ENCODE measurements at places on chromosomes 5 and 9.

GRCh38 chr5:166086568-166086967 lies 2204.9 kb upstream of the WWC1 start:
- no peak for DNase-seq

GRCh38 chr9:113963017-113963620 lies 87.0 kb downstream of the ZNF618 start:
- DNase-seq: peak; percentile 33

DNA sequence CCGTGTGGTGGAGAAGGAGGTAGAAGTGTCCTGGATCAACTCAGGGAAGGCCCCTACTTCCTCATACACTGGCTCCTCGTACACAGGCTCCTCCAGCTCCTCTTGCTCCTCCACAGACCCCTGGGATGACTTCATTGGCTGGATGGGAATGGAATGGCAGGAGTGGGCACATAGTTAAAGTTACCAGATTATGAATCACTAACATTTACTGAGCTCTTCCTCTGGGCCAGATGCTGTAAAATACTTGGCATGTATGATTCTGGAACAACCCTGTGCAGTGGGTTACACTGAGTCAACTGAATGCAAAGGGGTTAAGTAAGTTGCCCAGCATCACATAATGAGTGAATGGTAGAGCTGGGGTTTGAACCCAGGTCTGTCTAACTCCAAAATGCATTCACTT lies 3.1 kb upstream of the FCHSD1 start:
- DNase-seq: no peak

- no peak for DNase-seq
Observed at GRCh38 chr5:32865475-32865874, 154.4 kb downstream of the NPR3 start.

- DNase-seq: no peak
Observed at GRCh38 chr9:112125951-112126388, 49.1 kb downstream of the SUSD1 start.

DNA sequence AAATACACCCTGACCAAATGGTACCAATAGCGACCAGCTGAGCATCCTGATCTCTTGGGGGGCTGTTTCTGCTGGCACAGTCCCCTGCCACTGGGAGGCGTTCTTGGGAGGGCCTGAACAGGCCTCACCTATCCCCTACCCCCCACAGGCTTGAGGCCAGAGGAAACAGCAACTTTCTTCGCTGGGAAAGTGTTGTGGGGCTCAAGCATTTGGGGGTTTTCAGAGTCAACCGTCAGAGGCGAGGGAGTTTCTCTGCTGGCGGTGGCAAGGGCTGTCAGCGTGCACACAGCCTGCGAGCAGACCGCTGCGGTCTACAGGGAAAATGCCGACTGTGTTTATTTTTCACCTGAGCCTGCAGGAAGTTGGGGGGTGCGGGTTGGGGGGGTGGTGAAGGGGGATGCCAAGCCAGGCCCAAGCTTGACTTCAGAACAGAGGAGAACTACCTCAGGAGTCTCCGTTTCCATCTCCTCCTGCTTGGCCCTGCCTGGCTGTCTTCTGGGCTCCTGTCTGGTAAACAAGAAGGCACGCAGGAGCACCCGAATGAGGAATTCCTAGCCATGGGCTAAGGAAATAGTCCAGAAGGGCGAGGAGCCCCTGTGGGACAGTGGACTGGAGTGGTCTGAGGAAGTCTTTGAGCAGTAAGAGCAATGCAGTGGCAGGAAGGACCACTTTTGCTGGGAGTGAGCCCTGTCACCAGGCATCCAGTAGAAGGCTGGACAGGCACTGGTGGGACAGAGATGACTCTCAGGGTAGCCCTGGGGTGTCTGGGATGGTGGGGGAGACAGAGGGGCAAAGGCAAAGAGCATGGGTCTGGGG lies 18.1 kb downstream of the TCF7 start:
- DNase-seq: no peak

DNA sequence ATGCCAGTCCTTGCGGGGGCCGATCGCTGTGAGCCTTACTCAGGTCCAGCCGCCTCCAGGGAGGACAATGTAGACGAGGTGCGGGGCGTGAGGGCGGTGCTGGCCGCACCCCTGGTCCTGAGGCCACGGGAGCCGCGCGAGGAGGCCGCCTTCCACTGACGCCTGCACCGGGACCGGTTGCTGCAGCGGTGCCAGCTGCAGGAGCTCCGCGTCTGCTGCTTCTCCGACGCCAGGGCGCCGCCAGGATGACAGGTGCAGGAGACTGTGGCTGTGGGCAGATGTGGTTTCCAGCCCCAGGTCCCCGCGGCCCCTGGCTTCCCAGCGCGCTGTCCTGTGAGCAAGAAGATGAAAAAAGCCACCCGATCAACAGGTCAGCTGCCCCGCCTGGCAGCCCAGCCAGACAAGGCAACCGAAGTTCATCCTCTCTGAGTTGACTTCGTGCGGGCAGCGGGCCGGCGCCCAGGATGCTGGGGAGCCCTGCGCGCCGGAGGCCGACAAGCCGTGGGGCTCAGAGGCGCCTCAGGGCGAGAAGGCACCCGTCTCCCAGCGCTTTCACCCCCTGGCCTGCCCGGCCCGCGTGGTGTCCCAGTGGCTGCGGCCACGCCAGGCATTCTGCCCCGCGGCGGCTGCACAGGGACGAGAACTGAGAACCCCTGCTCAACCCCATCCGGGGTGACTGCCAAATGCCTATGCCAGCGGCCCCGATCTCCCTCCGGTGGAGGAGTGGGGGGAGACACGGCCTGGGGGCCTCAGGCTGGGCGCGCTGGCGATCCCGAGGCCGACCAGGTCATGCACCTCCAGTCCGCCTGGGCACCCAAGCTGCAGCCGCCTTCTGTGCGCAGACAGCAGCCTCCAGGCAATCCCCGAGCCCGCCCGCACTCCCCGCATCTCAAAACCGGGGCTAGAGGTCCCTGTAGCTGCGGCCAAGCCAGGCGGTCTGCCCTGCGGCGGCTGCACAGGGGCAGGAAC lies 43.4 kb upstream of the BICD2 start:
- no peak for DNase-seq

GRCh38 chr5:119022017-119022745 lies 33.8 kb upstream of the DTWD2 start:
- DNase-seq: peak; percentile 50

DNA sequence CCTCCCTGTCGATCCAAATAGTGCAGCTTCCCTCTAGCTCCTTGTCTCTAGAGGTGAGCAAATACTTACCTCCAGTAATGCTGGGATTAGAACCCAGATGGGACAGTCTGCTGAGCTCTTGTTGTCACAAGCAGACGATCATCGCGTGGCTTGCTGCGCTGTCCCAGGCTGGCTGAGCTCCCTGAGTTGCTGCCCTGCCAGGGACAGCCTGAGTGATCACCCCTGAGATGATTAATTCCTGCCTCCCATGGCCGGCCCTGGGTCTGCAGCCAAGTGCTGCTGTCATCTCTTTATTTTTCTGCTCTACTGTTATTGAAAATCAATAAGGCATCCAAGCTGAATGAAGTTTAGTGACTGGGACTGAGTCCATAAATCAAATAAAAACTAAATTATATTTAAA lies 94.0 kb upstream of the ALDH1B1 start:
- DNase-seq: no peak

DNA sequence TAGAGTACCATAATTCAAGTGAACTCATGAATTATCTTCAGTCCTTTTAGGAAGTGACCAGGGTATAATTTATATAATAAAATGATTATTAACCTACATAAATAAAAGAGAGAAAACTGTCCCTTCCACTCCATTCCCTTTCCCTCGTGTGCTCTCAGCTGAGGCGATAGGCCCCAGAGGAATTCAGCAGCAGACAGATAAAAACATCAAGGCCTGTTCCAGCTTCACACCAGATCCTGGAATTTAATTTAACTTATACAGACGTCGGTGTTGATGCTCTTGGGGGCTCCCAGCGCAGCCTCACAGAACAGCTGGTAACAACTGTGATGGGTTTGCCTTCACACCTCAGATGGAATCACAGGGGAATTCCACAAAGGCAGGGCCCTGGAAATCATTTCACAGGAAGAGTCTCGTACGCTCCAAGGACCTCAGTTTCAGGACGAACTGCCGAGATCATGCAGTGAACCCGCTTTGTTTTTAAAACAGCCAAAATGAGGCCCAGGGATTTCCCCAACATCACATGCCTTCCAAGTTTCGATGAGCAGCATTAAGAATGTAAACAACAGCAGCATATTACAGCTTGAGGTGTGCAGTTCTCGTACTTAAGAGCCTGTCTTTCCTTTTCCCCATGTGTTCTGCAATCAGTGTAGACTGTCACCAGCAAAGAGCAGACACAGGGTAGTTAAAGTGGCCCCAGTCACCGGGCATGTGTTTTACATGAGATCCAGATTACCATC lies 73.6 kb upstream of the ALDH1B1 start:
- no peak for DNase-seq

DNA sequence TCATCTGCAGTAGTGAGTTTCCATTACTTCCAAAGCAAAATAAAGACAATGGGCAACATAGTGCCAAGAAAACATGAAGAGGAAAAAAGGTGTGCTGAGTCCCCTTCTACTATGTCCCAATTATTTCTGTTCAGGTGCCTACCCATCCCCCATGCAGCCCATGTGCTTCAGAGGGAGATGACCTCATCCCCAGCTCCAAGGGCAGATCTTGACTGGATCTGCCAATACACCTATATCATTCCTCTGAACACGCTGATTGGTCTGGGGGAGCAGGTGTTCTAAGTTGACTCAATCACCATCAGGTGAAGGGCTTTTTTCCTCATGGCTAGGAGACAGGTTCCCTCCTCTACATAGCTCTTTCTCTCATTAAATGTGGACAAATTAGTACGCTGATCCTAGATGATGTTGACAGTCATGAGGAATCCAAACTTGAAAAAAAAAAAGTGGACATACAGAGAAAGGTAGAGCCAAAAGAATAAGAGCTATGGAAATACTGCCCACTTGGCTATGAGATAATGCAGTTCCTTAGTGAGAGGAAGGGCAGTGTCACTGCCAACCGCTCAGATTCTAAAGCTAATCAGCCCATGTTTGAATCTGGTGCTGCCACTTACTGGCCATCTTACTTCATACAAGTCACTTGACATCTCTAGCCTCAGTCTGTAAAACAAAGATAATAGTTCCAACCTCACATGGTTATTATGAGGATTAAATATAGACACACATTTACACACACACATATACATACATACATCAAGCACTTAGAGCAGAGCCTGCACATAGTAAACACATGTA lies 23.1 kb downstream of the PRELID2 start:
- peak; percentile 10 for DNase-seq

DNA sequence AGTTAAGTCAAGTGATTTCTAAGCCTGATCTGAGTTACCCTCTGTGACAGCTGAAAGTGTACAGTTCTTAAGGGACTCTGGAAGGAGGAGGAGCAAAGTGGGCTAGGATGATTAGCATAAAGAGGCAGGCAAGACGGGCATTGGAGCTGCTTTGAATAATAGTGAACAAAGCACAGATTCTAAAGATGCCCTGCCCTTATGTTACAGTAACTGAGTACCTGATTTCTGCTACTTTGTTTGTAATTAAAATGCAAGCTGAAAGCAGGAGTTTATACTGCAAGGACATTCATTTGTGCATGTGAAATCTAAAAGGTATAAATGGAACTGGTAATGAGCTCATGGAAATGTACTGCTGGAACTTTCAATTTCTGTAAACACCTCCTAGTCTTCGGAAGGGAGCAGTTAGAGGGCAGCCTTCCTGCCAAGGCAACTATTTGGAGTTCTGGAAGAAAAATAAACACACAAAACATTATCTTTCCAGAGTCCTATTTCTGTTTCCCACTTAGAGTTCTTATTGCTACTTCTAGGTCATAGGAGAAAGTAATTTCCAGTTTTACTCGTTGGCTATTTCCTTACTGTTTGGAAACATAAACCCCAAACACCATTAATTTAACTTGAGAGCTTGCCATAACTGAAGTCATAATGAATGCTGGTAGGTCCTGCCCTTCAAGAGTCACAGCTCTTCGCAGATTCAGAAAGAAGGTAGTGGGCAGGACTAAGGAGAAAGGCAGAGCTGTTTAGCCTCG lies at the start of gene RANBP3L:
Gene RANBP3L (minus strand): TSS at position 45 of the 746 bp plus-strand sequence. CDS start 486 bp downstream, outside the sequence.
- DNase-seq: no peak

GRCh38 chr5:65588694-65589093 lies 25.6 kb downstream of the PPWD1 start:
- DNase-seq: no peak

DNA sequence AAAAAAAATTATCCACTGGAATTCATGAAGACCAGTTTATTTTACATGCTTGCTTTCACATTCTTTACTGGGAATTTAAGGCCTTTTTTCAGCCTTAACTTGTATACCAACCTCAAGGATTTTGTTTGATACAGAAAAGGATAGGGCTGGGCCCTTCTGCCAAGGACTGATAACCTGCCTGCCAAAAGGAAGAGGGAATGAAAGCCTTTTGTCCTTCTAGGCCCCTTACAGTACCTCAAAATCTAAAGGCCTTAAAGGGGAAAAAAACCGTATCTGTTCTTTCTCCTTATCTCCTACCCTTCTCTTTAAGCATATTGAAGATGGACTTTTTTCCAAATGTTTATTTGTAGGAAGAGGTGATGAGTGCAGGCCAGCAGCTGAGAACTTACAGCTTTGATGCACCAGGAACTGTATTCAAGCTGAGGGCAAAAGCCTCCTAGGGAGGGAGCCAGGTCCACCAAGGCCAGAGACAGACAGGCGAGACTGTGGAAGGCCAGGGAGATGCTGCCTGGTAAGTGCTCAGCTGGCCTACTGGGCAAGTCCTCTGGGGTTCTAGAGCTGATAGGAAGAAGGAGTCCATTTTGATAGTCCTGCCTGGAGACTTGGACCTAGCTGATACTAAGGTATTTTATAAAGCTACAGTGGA lies 31.8 kb downstream of the FAXDC2 start:
- no peak for DNase-seq

GRCh38 chr9:88388886-88389605 lies 802 bp downstream of the SPIN1 start:
- peak; percentile 22 for DNase-seq

DNA sequence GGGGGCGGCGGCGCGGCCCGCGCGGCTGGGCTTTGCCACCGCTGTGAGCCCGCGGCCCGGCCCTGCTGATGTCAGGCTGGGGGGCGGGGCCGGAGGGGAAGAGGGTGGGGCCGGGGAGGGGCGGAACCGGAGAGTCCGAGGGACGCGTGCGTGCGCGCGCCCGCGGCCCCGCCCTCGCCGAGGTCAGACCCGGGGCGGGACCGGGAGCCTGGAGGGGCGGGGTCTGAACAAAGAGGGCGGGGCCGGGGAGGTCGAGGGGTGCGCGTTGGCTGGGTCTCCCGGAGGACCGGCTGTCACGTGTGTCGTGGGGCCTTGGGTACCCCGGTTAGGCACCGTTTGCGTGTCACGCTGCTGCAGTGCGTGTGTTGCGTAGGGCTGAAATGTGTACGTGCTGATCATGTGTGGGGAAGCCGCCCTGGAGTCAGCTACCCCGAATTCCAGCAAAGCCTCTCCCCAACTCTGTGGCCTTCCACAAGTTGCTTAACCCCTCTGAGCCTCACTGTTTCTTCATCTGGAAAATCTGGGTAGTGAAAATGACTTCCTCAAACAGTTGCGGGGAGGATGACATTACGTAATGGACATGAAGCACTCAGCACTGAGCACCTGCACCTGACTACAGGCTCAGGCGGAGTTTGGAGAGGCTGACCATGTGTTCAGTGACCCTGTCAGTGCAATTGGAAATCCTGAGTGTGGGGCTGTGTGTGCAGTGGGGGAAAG lies at the start of gene RALGDS:
Gene RALGDS (minus strand): TSS at position 43 of the 717 bp plus-strand sequence. CDS start 86 bp downstream, outside the sequence.
- peak; percentile 95 for DNase-seq
